ENCODE measurements at places on chromosomes 16 and 17.

- no peak for DNase-seq
These were observed 4.3 kb upstream of the RANGRF start for GRCh38 chr17:8284126-8284525.

DNA sequence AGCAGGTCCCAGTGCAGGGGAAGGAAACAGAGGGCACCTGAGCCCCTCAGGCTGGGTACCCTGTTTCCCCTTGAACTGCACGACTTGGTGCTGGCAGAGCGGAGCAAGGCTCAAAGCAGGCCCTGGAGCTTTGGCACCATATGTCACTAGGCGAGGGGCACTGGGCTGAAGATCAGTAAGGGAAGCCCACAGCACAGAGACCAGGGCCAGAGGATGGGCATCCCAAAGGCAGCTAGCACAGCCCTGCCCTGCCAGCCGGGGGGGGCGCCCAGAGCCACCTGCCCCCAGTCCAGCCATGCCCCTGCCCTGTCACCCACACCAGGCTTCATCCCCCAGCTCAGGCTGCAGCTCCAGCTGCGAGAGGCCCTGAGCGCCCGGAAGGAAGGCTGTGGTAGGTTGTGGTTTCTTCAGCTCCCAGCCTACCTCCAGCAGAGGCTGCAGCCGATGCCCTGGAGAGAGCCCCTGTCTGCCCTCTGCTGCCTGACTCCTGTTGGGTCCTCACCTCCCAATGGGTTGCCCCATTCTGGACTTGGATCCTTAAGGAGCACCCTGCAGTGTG, 10.9 kb downstream of the NHERF1 start:
- DNase-seq, result no peak

GRCh38 chr16:80259290-80259805, 281.4 kb upstream of the DYNLRB2 start:
- DNase-seq, result no peak

DNA sequence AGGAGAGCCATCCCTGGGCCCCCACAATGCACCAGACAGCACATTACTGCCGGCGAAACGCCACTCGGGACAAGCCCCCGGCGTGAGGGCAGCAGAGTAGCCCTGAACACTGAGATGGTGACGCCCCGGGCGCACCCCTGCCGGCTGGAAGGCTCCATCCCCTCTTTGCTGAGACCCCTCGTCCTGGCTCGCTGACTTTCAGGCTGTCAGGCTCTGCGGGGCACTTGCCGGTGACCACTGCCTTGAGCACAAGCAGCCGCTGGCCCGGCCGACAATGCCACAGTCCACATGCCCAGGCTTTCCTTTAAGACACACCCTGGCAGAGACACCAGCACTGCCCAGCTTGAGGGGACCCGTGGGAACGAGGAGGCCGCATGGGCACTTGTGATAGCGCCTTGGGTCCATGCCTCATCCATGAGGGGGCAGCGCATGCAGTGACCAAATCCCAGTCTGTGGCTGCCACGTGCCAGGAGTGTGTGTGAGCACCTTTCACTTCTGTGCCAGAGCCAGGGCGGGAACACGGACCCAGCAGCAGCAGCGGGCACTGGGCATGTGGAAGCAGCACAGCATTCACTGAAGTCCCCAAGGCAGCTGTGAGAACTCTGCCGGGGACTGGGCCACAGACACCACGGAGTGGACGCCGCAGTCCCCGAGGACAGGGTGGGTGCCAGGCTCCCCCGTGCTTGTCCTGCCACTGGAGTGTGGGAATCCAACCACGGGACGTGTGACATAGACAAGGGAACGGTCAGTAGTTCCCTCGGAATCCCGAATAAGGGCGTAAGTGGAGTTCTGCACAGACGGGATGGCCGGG, 24.5 kb downstream of the NDUFAF8 start:
- DNase-seq, result no peak

DNA sequence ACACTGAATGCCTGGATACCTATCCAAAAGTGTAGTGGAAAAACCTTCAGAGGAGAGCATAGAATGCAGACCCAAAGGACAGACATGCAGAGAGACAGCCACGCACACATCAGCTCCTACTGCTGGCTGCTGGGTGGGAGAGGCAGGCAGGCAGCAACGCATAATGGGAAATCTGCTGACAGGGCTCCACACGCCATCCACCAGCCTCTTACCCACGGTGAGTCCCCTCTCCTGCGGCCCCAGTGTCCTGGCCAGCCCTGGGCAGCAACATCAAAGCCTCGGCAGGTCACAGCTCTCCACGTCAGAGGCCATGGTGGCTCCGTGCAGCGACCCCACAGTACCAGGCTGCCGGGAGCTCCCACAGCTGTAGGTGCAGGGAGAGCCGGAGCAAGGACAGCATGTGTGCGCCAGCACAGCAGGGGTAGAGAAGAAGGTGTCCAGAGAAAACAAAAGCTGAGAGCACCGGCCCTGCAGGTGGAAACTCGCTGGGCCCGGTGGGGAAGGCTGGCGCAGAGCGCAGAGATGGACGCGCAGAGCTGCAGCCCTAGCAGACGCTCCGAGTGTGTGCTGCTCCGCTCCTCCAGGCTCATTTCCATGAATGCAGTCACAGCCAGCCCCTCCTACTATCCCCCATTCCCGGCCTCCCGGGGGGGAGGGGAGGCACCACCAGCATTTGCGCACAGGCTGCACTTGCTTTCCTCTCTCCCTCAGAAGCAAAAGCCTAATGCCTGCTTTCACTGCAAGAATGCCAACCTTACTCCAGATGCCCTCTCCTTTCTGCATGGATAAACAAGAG, 58.9 kb downstream of the CYTH1 start:
- peak; percentile 35 for DNase-seq

DNA sequence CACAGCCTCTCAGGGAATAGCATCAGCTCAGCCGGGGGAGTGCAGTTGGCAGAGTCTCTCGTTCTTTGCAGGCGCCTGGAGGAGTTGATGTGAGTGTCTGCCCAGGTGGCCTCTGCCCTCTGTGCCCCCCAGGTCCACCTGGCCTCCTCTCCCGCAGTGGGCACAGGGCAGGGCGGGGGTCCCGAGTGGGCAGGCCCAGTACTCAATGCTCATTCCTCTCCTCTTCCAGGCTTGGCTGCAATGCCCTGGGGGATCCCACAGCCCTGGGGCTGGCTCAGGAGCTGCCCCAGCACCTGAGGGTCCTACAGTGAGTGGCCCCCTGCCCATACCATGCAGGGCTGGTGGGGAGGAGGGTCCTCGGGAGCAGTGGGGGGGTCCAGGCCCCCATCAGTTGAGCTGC, 14.7 kb upstream of the CPNE2 start:
- no peak for DNase-seq

DNA sequence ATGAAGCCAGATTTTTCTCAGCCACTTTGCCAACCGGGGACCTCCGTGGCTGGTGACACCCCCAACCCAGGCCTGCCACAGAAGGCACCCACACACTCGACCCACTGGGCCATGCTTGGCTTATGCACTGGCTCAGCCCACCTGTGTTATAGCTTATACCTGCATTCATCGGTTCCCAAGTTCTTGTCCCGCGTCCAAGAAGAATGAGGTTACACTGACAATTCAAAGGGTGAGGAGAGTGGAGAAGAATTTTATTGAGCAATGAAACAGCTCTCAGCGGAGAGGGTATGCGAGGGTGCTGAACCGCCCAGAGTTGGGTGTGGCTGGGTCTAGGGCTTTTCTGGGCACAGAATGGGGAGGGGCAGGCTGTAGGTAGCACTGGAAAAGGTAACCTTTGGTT, 22.2 kb upstream of the CDH15 start:
- no peak for DNase-seq

- DNase-seq, result peak; percentile 62
These were observed at the start of gene RASL10B for GRCh38 chr17:35731239-35731916. TSS of gene RASL10B (plus strand) at chr17:35731639. CDS start at chr17:35735185, 3,546 bp downstream.

DNA sequence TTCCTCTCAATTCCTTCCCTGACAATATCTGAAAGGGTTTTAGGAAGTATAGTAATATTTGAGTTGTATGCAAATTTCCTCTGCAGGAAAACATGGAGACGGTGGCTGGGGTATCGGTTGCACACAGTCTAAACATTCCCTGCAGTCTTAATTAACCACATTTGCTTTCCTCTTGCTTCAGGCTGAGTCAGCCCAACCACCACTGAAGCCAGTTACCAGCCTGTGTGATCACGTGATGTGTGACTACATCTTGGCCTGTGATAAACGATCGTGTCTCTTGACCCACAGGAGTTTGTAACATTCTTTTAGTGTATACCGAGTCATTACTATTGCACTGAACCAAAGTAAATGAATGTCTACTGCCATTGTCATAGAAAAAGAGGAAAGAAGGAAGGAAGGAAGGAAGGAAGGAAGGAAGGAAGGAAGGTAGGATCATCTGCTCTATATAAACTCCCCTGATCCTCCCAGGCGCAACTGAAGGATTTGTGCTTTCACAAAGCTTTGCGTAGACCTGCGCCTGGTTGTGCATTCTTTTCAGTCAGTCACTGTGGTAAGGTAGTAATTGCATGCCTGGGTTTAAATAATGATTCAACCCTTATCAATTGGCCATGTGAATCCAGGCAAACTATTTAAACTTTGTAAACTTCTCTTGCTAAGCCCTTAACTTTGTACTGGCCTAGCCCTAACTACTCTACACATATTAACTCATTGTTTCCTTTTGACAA, 280.6 kb upstream of the SALL1 start:
- peak; percentile 99 for DNase-seq

DNA sequence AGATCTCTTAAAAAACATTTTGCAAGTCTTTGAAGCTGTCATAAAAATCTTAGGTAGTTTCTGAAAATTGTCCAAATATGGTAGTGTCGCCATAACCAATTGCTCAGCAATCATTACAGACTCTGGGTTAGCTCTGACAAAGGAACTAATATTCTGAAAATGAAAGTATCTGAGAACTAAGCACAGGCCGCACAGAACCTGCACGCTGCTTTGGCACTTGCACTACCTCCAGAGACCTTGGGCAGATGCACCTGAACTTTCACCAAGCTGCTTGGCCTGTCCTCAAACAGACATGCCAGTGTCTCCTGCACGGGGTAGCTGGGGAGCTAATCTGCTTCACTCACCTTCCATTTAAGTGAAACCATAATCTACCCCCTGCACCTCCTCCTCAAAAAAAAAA, 317.0 kb downstream of the MAF start:
- no peak for DNase-seq

DNA sequence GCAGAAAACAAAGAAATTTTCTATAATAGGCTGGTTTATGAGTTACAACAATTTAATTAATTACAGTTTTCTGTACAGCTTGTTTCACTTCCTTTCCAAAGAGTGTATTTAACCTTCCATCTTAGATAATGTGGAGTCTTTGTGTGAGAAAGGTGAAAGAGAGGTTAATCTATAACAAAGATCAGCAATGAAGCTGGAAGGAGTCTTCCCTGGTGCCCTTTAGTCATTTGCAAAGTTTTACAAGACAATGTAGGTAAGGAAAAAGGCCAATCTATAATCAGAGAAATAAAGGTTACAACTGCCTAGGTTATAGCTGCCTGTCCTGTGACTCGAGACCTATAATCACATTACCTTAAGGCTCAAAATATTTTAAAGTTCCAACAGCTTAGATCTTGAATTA, 142.0 kb downstream of the ZNF18 start:
- DNase-seq, result no peak

DNA sequence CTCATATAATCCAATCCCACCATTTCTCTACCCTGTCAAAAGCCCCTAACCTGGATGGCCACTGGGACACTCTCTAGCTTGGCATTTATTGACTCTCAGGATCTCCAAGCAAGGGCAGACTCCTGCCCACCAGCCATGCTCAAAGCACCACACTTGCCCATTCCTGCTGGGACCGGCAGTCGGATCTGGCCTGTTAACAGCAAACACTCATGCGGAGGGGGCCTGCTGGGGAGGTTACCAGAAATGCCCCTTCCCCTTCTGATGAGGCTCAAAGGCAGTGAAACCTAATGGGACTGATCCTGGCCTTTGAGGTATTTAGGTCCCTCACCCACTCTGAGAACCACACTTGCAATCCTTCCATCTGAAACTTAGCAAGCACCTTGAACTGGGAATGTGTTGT, 6.5 kb upstream of the CCL1 start:
- no peak for DNase-seq
